Effector memory CD4-positive, alpha-beta T cell (primary cell): ENCODE measurements at places on chromosomes 3 and 15.

GRCh38 chr15:65392368-65392767 is 14.6 kb upstream of the IGDCC3 start:
- no peak for DNase-seq

DNA sequence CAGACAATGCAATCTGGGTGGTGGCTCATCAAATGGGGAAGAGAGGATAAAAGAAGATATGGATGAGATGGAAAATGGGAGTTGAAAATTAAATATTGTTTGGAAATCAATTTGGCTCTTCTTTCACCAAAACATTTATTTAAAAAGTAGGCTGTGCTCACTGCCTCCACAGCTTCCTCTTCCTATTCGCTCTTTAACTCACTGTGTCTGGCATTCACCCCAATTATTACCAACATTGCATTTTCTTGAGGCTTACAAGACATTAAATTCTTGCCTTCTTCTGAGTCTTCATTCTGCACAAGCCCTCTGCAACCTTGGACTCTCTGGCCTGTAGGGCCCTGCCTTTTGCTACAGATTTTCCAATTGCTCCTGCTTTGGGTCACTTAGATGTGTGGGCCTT is 52.9 kb upstream of the TSPAN3 start:
- DNase-seq = no peak

- DNase-seq = no peak
Observed at GRCh38 chr3:48566401-48566760, 2.8 kb upstream of the UCN2 start.

- no peak for DNase-seq
Observed at GRCh38 chr3:146156666-146157314, 4.2 kb downstream of the PLOD2 start.

GRCh38 chr3:116663161-116664110 is 46.1 kb upstream of the TUSC7 start:
- DNase-seq = no peak

GRCh38 chr3:132443421-132443820 is 26.1 kb downstream of the DNAJC13 start:
- DNase-seq = no peak

DNA sequence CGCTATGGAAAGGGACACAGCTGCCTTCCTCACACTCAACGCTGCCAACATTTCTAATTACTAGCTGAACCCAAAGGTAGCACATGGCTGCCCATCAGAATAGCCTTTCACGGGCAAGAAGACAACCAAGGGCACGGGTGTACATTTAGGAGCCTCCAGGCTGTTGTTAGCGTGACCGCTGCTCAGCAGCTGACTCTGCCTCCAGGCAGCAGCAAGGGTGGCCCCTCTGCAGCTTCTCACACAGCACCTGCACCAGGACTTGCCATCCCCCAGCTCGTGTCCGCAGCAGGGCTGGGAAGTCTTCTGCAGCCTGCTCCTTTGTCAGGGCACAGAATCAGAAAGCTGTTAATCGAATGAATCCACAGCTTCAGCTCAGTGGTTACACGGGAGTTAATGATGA is 146.8 kb downstream of the ADAMTS17 start:
- no peak for DNase-seq

DNA sequence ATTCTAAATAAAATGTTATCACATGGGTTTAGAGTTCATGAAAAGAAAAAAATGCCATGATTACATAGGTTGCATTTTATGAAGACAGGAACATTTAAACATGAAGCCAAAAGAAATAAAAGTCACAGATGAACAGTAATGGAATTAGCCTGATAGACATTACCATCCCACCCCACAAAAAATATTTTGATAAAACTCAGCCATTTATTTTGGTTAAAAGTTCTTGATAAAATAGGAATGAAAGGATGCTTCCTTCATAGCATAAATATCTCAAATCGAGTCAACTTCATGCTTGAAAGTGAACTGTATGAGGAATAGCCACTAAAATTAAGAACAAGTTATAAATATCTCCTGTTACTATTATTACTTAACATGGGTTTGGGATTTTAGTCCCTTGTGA is 101.9 kb upstream of the TMC3 start:
- no peak for DNase-seq

- no peak for DNase-seq
Observed at GRCh38 chr3:44363591-44363990, 25.0 kb downstream of the TCAIM start.

- no peak for DNase-seq
Observed at GRCh38 chr15:89482139-89482538, 14.2 kb downstream of the RHCG start.

DNA sequence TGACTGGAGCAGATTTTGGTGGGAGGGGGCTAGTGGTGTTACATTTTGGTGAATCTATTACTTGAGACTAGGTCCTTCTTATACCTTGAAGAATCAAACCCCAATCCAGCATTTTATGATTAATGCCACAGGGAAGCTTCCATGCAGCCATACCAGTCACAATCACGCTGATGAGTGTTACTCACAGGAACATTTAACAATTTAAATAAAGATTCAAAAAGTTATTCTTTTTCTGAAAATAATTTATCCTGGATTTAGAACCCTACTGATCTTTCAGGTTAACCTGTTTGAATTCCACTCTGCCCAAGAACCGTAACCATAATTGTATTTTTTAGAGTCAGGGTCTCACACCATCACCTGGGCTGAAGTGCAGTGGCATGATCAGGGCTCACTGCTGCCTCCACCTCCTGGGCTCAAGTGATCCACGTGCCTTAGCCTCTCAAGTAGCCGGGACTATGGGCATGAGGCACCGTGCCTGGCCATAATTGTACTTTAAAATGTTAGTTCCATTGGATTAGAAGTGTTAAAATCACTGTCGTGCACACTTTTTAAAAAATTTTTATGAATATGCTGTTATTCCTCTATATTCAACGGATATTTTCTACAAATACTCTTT is 929 bp upstream of the MTMR10 start:
- no peak for DNase-seq

DNA sequence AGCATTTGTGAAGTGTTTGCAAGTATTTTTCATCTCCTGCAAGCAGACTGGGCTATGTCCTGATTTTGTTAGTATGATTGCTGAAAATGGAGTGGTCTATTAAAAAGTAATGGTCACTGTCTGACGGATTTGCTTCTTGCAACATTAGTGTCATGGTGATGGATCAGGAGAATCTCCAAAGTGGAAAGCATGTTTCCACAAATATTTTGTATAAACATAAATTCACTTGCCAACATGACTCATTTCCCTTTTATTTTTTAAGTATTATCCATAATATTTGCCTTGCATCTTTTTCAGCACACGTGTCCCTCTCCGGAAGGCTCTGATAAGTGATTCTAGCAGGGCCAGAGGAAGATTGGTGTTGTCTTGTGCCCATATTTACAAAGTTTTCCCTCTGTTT is 27.4 kb upstream of the CACNA2D3 start:
- no peak for DNase-seq

DNA sequence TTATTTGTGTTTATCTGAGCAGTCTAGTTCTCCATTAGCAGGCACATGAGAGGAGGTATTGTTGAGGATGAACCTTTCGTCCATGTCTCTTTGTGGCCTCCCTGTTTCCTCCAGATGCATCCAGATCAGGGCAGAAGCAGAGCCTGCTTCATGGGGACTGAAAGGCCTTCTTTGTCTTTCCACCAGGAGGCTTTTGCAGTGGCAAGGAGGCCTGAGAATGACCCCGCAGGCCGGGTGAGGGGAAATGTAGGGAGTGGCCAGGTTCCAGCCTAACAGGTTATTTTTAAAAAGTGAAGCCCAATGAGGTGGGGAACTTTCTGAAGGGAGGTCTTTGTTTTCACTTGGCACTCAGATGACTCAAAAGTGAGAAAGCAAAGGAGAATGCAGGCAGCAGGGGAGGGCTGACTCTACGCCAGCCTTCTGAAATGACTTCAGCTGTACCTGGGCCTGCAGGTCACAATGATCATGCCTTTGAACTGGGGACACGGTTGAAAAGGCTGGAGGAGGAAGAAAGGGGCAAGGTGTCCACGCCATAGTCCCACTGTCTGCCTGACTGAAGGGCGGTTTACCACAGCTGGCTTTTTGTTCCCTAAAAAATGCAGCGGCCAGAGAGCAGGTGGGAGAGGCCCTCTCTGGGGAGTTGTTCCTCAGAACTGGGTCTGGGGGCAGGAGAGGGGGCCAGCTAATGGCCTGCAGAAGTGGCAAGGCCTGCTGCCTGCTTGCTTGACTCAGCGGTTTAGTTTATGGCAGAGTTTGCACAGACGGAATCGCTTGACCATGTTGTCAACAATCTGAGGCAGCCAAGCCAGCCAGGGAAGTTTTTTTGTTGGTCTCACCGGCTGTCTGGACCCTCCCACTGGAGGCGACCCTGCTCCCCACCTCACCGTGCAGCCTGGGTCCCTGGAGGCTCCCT is 28.7 kb downstream of the CMTM7 start:
- DNase-seq = no peak

DNA sequence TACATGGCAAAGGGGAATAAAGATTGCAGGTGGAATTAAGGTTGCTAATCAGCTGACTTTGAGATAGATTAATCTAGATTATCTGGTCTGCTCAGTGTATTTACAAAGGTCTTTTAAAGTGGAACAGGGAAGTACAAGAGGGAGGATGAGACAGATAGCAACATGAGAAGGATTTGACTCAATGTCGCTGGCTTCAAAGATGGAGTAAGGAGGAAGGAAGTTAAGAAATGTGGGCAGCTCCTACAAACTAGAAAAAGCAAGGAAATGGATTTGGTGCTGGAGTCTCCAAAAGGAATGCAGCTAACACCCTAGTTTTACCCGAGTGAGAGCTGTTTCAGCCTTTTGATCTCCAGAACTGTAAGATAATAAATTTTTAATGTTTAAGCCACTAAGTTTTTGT is 180.7 kb upstream of the TTC14 start:
- DNase-seq = no peak

DNA sequence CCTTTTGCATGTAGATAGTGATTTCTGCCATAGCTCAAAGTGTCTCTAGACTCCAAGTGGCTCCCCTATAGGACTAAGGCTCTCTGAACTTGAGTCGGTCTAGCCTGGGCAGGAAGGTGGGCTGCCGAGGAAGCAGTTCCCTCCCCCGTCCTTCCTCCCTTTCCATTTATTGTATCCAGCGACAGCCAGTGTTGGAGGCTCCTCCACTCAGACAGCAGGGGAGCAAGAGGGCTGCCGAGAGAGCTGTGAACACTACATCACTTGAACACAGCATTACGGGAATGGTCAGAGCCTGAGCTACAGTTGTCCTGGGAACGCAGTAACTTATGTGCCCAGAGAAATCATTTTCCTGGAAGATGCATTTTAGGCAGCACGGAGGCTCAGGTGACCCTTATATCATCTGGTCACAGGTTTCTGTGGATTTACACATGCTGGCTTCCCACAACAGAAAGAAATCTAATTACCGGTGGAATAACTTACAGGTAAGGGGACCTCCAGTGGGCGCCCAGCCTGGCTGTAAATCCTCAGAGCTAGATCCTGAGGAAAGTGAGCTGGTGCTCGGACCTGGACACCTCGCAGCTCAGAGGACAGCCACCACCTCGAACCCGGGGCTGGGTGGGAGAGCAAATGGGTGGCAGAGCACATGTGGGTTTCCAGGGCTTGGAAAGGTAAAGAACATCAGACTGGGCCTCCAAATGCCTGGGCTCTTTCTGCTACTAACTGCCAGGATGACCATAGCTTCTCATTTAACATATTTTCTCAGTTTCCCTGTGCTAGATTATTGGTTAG is 197.1 kb downstream of the UACA start:
- DNase-seq = no peak

DNA sequence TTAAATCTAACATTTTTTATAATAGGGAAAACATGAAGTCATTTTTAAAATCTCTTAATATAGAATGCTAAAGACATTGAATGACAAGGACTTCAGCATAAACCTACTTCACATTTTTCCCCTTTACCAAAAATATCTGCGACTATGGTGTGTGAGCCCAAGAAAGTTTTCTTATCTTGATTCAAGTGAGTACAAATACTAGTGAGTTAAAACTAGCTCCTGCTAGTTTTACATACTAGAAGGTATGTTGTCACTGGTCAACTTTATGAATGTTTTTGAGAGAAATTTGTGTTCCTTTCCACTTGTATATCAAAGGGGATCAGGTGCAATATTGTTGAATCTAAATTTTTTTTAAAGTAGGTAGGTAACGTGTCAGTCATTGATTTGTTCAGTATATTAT is 152.4 kb upstream of the CGNL1 start:
- no peak for DNase-seq

DNA sequence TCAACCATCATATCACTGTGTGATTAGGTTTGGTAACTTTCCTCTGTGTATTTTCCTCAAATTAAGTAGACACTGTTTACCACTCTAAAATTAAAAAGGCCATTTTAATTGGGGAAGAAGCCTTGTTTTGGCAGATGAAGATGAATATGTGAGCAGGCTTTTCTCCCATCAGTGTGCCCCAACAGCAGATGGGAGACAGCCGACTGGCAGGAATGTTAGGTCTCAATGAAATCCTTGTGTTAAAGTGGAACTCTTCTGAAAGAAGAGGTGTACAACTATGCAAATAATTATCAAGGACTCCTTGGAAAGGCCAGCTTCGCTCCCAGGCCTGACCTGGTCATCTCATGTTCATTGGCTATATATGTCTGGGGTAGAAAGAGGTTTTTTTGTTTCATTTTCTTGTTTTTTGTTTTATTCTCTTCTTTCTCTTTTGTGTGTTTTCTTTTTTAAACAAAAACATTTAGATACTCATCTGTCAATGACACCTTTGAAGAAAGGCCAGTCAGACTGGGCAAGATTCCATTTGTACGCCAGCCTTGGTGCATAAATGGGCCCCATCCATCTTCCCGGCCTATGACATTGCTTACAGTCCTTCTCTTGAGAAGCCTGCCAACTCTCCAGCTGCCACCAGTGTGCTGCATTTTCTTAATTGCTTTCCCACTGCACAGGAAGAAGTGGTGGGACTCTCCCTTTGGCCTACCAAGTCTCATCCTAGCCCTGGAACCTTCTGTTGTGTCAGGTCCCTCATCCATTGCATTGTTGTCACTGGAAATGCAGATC is 25.8 kb downstream of the LRTM1 start:
- DNase-seq = no peak

- no peak for DNase-seq
Observed at GRCh38 chr3:147458995-147459704, 50.0 kb downstream of the ZIC1 start.

DNA sequence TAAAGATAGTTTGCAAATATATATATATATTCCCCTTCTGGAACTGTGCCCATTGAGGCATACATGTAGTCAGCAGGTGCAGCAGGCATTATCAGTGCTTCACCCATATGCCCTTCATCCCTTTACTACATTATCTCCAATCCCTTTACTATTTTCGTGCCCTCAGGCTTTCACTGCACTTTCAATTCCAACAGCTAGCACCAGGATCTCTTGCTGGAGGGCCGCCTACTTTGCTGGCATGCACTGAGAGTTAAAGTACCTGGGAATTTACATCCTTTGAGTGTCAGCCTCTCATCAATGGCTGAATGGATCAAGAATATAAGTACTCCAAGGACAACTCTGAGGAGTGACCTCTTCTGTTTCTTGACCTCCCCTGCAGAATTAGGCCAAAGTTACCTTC is 222.1 kb upstream of the CFAP20DC start:
- DNase-seq = no peak

DNA sequence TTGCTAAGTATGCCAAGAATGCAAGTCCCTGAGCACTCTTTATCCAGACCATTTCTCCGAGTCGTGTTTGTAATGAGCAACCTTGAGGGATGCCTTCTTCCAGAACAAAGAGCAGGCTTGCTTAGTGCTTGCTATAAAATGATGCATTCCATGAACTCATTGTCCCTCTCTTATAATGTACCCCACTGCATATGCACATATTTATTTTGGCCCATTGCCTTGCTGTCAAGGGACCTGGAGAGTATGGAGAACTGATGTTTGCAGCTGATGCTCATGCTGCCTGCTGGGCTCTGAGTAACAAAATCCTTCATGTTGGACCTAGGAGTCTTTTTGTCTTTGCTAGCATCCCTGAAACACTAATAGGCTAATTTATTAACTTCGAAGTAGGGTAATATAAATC is 97.8 kb upstream of the AADACL2 start:
- DNase-seq = no peak
